ENCODE measurements at places on chromosomes 12 and 14.

- DNase-seq, result no peak
These were observed 10.4 kb upstream of the ENDOU start for GRCh38 chr12:47735649-47736048.

- DNase-seq, result peak; percentile 91
These were observed at the start of gene FBXL14 for GRCh38 chr12:1594261-1595025. FBXL14 (minus strand) TSS chr12:1594581; CDS start chr12:1594066, 515 bp downstream.

- no peak for DNase-seq
These were observed 118.6 kb downstream of the SMOC1 start for GRCh38 chr14:69997849-69998248.

DNA sequence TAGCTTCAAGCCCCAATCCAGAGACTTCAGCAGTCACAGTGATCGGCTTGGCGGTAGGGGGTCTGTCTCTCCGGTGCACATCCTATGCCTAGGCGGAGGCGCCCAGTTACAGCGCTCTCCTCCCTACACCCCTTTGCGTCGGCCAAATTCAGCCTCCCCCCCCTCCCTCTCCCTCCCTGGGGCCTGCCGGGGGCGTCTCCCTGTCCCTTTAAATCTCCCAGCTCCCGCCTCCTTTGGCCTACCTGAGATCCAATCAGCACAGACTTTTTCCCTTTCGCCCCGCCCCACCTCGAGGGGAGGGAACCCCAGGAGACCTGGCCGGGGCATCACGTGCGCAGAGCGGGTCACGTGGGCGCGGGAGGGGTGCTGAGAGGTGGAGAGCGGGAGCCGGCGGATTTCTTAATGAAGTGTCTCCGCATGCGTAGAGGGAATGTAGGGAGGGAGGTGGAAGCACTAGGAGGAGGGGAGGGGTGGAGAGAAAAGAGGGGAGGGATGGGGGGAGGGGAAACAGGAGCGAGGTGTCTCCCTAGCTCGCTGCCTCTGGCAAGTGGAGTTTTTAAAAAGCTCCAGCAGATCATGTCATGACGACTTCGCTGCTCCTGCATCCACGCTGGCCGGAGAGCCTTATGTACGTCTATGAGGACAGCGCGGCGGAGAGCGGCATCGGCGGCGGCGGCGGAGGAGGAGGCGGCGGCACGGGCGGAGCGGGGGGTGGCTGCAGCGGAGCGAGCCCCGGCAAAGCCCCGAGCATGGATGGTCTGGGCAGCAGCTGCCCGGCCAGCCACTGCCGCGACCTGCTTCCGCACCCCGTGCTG is at the start of gene HOXC13:
Gene HOXC13, plus strand, starts transcription at position 506 of the 815 bp plus-strand sequence. Its CDS starts 76 bp downstream, at position 582.
- peak; percentile 99 for DNase-seq

DNA sequence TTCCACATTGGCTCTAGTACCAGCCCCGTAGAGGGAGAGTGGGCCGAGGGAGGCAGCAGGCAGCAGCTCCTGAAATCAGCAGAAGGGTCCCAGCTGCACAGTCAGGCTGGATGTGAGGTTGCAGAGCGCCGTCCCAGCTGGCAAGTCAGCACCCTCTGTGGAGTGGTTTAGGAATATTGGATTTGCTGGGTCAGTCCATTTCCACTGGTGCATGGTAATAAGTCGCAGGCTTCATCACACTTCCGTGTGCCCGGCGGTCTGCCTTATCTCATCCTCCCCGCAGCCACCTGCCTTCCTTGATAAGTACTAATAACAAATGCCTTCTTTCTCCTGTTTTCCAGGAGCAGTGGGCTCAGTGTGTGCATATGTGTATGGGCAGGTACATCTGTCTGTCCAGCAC is 112.9 kb downstream of the TSPAN9 start:
- DNase-seq, result no peak

- peak; percentile 9 for DNase-seq
These were observed 192.2 kb downstream of the TMTC3 start for GRCh38 chr12:88334271-88334670.

DNA sequence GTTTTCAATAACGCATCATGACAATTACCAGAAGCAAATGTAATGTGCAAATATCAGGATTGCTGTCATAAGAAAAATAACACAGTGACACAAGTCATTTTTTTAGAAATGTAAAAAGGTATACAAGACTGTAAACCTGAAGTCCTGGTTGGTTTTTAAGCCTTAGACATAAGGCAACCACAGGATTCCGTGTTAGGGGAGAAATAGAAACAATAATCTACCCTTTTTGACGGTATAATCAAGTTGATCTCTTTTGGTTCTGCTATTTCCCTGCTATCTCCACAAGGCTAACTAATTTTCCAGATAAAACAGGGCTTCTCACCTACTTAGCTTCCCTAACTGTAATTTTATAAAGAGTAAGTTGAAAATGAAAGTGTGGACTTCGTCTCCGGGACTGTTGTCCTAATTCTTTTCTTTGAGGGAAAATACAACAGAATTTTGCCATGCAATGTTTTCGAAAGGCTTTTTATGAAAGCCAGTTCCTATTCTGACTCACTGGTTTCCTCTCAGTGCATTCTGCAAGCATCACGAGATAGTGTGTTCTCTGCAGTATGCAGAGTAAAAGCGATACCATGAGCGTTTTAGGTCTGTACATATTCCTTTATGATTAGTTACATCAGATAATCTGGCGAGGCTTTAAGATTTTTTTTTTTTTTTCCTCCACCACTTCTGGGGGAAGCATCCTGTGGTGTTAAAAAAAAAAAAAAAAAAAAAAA is 10.6 kb downstream of the MYO1H start:
- DNase-seq, result no peak

- no peak for DNase-seq
These were observed 420.1 kb downstream of the VRK1 start for GRCh38 chr14:97217111-97217885.

DNA sequence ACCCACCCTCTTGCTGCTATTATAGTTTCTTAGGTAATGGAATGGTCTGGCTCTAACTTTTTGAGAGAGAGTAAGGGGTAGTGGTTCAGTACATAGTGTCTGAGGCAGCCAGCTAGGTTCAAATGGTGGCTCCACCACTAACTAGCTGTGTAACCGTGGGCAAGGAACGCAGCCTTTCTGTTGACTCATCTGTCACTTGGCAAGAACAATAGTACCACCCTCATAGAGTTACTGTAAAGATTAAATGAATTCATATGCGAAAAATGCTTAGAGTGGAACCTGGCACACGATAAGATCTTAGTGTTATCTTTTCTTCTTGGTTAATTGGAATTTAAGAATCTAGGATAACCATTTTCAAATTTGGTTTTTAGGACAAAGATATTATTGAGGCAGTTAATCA is 14.0 kb downstream of the CCDC62 start:
- no peak for DNase-seq

DNA sequence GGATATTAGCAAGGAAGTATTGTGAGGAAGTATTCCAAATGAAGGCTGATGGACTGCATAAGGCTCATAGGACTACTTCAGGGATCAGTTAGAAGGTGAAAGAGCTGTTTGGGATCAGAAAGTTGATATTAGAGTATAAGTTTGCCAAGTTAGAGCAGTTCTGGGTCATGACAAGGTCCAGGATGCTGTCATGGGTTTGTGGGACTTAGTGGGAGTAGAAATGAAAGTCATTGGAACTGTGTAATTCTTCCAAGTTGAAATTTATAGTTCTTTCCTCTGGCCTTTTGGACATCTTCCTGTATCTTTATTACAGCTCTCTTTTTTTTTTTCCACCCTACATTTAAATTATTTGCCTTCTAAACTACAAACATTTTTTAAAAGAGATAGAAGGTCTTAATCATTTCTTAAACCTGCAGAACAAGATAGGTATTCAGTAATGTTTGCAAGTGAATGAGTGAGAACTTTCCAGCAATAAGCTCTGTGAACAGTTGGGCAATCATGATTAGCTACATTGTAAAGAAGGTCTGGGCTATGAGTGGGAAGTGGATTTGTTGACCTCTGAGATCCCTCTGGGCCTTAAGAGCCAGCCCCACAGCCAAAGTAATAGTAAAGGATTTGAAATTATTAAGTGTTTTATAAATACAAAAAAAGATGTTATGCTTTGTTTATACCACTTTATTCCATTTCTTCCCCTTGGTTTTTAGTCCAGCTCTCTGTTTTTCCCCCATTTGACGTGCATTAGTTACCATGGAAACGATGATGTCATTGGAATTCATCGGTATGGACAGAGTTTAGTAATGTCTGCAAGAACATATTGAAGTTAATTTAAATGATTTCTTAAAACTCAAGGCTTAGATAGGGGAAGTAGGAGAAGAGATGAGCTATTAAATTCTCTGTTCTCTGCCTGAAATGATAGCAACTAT is 247.9 kb upstream of the ARHGAP5 start:
- DNase-seq, result no peak

DNA sequence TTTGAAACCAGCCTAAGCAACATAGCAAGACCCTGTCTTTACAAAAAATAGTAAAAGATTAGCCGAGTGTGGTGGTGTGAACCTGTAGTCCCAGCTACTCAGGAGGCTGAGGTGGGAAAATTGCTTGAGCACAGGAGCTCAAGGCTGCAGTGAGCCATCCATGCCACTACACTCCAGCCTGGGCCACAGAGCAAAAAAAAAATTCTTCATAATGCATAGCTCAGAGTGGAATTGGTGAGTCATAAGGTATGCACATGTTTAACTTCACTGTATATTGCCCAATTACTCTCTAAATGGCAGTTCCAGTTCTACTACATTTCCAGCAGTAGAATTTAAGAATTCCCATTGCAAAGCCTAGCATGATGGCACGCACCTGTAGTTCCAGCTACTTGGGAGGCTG is 26.8 kb upstream of the CLIP1 start:
- DNase-seq, result no peak

DNA sequence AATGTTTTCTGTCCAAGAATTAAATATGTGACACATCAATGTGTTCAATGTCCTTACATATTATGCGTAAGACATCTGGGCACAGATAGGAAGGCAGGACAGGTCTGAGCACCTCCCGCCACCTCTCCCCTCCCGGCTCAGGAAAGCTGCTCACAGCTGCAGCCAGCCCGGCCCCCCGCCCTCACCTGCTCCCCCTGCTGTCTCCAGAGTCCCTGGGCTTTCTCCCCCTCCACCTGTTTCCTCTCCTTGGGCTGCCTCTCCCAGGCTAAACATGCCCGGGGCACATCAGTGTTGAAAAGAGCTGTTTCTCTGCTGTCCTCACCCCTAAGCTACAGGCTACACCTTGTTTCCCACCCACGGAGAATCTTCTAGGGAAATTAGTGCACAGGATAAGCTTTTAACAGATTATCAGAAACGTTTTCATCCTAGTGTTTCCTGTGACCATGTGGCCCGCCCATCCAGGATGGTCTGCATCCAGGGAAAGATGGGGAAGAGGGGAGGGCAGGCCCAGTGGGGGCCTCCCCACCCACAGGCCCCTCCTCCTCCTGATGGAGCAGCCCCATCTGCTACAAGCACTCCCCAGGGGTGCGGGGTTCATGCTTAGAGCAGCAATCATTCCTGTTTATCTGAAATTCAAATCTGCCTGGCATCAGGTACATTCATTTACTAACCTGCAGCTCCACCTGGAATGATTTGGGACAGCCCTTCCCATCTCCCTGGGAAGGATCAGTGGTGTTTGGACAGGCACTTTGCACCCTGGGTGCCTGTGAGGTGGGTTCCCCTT is 273.8 kb upstream of the SFSWAP start:
- DNase-seq, result peak; percentile 55

DNA sequence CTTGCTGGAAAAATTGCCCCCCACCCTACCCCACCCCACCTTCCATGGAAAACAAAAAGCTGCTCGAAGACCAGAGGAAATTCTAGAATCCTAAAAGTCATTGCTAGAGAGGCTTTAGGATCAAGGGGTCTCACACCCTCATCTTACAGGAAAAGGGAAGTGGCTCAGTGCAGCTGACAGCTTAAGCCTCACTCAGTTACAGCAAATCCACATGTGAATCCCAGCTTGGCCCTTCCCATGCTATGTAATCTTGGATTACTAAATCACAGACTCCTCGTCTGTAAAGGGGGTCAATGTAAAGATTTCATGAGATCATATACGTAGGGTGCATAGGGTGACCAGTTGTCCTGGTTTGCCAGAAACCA is 25.9 kb downstream of the CMKLR1 start:
- DNase-seq, result no peak

GRCh38 chr14:100902295-100903133 is 1.0 kb downstream of the RTL1 start:
- DNase-seq, result peak; percentile 44

DNA sequence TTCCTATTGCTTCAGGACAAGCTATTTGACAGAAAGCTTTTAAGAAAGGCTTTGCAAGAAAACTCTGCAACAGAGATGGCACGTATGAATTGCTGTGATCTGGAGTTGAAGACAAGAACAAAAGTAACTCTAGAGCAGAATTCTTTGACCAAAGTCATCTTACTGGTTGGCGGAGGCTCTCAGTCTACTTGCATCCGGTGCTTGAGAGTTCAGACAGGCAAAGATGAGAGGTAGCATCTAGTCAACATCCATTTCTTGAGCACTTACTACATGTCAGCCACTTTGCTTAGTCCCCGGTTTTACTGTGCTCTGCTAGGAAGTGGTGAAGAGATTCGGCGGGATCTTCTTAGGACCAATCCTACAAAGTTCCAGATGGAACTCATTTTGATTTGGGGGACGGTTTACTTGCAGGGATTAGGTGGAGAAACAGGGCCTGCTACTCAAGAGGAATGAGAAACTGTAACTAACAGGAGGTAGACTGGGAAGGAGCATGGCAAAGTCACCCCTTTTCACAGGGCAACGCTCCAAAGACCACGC is 404 bp upstream of the CCDC91 start:
- no peak for DNase-seq

- no peak for DNase-seq
These were observed 57.3 kb upstream of the ELK3 start for GRCh38 chr12:96136725-96137378.
